ENCODE measurements at places on chromosomes 2 and 18. TPM values are rescaled to one million over a fixed set of nuclear protein-coding genes. Genes with fewer than 3 reads are reported as not detected.

Gene RAX
- total RNA-seq = not detected

Gene IL36B
- total RNA-seq = not detected

Gene TRPM8
- not detected for total RNA-seq

Gene INPP1
- 16.4 TPM for total RNA-seq

Gene AQP12B
- not detected for total RNA-seq

Gene PPM1G
- total RNA-seq = 40.8 TPM

Gene CNRIP1
- 33.1 TPM for total RNA-seq

Gene SLC19A3
- total RNA-seq = 2.0 TPM

Gene SMAD2
- total RNA-seq = 56.1 TPM

Gene MC5R
- not detected for total RNA-seq

Gene CPO
- 1.1 TPM for total RNA-seq

Gene PPP3R1
- total RNA-seq = 36.9 TPM

Gene PHOSPHO2
- 19.9 TPM for total RNA-seq

Gene TXNDC2
- not detected for total RNA-seq

Gene TGFA
- total RNA-seq = not detected

Gene RESP18
- total RNA-seq = not detected

Gene SPP2
- total RNA-seq = not detected

Gene DOK6
- total RNA-seq = 0.95 TPM

Gene C2orf80
- total RNA-seq = not detected

Gene C1QL2
- total RNA-seq = not detected

Gene CCBE1
- total RNA-seq = 45.1 TPM

Gene CD302
- 67.6 TPM for total RNA-seq

Gene SAG
- not detected for total RNA-seq

Gene TMEM17
- 2.5 TPM for total RNA-seq

Gene VIT
- total RNA-seq = 15.0 TPM

Gene CYBRD1
- total RNA-seq = 119 TPM

Gene CHRNG
- not detected for total RNA-seq

Gene TLX2
- total RNA-seq = 1.6 TPM

Gene HYCC2
- 19.3 TPM for total RNA-seq

Gene RBKS
- total RNA-seq = 2.0 TPM

Gene CBLN2
- 4.6 TPM for total RNA-seq

Gene GPR45
- not detected for total RNA-seq

Gene ZNF513
- total RNA-seq = 5.0 TPM

Gene ZNF516
- total RNA-seq = 24.3 TPM

Gene MGAT5
- 42.4 TPM for total RNA-seq

Gene PMAIP1
- total RNA-seq = not detected

Gene SERPINB11
- total RNA-seq = not detected

Gene GALNT13
- total RNA-seq = 2.5 TPM

Gene LYPD6
- 1.4 TPM for total RNA-seq

Gene RNASEH1
- total RNA-seq = 25.3 TPM

Gene PIEZO2
- total RNA-seq = 35.2 TPM

Gene TTL
- 29.6 TPM for total RNA-seq

Gene CD8A
- total RNA-seq = 0.36 TPM

Gene NTSR2
- not detected for total RNA-seq

Gene CABYR
- 0.83 TPM for total RNA-seq

Gene PLCD4
- 35.9 TPM for total RNA-seq

Gene RBMS1
- 78.4 TPM for total RNA-seq

Gene DUSP2
- total RNA-seq = not detected

Gene TTN
- total RNA-seq = 20.2 TPM

Gene SCN3A
- 2.1 TPM for total RNA-seq

Gene CXCR4
- 5.0 TPM for total RNA-seq

Gene SPOPL
- 43.3 TPM for total RNA-seq

Gene SEH1L
- 38.1 TPM for total RNA-seq

Gene NLRC4
- total RNA-seq = 1.8 TPM

Data from sigmoid colon (tissue), 7 donors.